ENCODE measurements at places on chromosomes 16 and 17. TPM values are rescaled to one million over a fixed set of nuclear protein-coding genes. Genes with fewer than 3 reads are reported as not detected.

MAF gene
- 27.1 TPM for total RNA-seq

DNA sequence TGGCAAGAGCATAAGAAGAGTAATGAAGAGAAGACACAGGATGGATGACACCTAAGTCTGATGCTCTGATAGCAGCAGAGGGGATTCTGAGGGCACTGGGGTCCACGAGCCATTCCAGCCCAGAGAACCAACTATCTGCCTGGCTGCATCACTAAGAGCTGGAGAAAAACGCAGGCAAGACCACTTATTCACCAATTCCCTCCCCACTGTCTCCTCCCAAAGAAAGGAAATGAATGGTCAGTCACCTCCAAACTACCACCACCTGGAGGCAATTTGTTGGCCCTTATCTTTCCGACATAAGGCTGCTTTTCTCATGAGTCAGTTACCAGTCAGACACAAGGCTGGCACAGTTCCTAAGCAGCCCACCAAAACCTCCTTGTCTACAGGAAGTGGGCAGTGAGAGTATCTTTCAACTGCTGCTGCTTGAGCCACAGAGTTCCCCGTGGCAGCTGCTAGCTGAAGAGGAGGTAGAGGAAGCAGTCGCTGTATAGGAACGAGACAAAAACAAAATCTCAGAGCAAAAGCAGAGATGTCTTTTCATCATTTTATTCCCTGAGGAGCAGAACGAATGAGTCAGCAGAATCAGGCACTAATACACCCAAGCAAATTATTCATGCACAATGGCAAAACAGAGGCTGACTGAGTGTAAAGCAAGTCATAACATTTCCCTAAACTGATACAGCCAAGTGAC lies 111.1 kb downstream of the SMG6 start:
- H3K4me3 ChIP-seq, result no peak overlapping the region
- peak overlapping the region; percentile 50 for H3K27ac ChIP-seq
- no peaks in the 10 kb centered on the region for H3K27me3 ChIP-seq
- H3K4me1 ChIP-seq, result peaks cover 39% of the 10 kb centered on the region

ABCA6 gene
- 0.45 TPM for total RNA-seq

GRCh38 chr17:57665696-57666095 lies 79.4 kb downstream of the CCDC182 start:
- H3K36me3 ChIP-seq, result no peaks in the 10 kb centered on the region
- H3K4me3 ChIP-seq, result no peak overlapping the region
- H3K27me3 ChIP-seq, result no peaks in the 10 kb centered on the region
- H3K4me1 ChIP-seq, result peaks cover 4% of the 10 kb centered on the region

GRCh38 chr16:6898896-6899295 lies 433.7 kb upstream of the RBFOX1 start:
- DNase-seq, result no peak
- no peak overlapping the region for H3K27ac ChIP-seq
- H3K4me3 ChIP-seq, result no peak overlapping the region
- H3K4me1 ChIP-seq, result no peaks in the 10 kb centered on the region

EXOC3L1 gene
- total RNA-seq, result not detected

- H3K36me3 ChIP-seq, result no peaks in the 10 kb centered on the region
- H3K27ac ChIP-seq, result no peak overlapping the region
- no peaks in the 10 kb centered on the region for H3K27me3 ChIP-seq
- DNase-seq, result no peak
Observed at GRCh38 chr16:56234737-56235136, 43.4 kb downstream of the GNAO1 start.

BRICD5 gene
- total RNA-seq, result 5.2 TPM

- H3K36me3 ChIP-seq, result peaks cover 75% of the 10 kb centered on the region
- no peak overlapping the region for H3K4me3 ChIP-seq
- peaks cover 12% of the 10 kb centered on the region for H3K4me1 ChIP-seq
- no peaks in the 10 kb centered on the region for H3K27me3 ChIP-seq
Observed at GRCh38 chr16:4404247-4404966, 12.0 kb downstream of the CORO7 start.

- no peaks in the 10 kb centered on the region for H3K27me3 ChIP-seq
- no peak for DNase-seq
- H3K4me3 ChIP-seq, result no peak overlapping the region
- no peaks in the 10 kb centered on the region for H3K36me3 ChIP-seq
- no peaks in the 10 kb centered on the region for H3K4me1 ChIP-seq
Observed at GRCh38 chr16:24686678-24687077, 42.8 kb upstream of the TNRC6A start.

DNA sequence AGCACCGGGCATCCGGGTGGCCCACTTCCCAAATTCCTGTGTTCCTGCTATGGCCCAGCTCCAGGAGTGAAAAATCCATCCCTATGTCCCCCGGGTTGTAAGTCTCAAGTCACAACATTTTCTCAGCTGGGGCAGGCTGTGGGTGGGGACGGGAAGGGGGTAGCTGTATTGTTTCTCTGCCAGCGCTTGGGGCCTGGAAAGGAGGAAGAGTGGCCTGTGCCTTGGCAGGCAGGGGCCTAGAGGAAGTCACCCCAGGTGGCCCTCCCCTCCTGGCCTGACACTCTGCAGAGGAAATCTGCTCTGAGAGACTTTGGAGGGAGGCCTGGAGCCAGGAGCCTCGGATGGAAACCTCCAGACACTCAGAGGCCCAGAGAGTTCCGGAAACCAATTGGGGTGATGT lies 10.6 kb upstream of the SCN4A start:
- H3K27me3 ChIP-seq, result no peaks in the 10 kb centered on the region
- H3K36me3 ChIP-seq, result no peaks in the 10 kb centered on the region
- peaks cover 29% of the 10 kb centered on the region for H3K4me1 ChIP-seq
- H3K4me3 ChIP-seq, result no peak overlapping the region

KRTAP2-2 gene
- not detected for total RNA-seq

DNA sequence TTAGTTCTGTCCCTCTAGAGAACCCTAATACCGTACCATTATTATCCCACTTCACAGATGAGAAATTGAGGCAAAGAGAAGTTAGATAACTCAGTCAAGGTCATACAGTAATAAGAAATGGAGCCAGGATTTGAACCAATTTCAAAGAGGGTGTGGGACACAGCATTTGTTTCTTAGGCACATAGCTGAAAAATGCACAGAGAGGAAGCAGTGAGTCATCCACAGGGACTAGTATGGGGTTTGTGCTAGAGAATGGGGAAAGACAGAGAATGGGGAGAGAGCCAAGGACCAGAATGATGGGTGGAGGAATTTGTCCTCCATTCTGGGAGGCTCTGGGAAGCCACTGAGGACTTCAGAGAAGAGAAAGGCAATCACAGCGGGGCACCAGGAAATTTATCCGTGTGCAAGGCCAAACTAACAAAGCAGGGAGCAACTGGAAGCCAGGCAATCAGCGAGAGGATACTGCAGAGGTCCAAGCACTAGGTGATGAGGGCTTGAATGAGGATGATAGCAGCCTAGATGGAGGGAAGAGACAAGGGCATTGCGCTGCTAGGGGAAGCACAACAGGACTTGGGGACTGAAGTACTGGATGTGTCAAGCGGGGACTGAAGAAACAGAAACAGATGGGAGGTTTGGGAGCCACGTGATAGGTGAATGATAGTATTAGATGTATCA lies 78.1 kb upstream of the ZFHX3 start:
- H3K4me3 ChIP-seq, result no peak overlapping the region
- peaks cover 18% of the 10 kb centered on the region for H3K4me1 ChIP-seq
- no peaks in the 10 kb centered on the region for H3K36me3 ChIP-seq
- no peaks in the 10 kb centered on the region for H3K27me3 ChIP-seq

DNA sequence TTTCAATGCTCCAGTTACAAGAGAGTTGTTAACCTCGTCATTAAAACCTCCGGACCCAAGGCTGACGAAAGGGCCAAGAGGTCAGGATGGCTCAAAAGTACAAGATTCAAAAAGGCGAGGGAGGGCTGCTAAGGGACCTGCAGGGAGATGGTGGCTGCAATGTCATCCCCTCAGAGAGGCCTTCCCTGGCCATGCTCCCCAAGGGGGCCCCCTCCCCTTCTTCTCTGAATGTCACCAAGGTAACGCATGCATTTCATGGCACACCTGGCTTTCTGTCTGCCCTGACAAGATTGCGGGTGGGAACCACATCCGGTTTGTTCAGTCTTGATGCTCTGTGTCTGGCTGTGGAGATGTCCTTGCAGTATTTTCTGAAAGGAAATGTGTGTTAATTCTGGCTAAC lies 89.9 kb downstream of the C16orf78 start:
- H3K27ac ChIP-seq, result peak overlapping the region; percentile 53
- H3K4me1 ChIP-seq, result peaks cover 24% of the 10 kb centered on the region
- no peak overlapping the region for H3K4me3 ChIP-seq
- DNase-seq, result peak; percentile 25

ITGAX gene
- total RNA-seq, result 224 TPM

HEXD gene
- total RNA-seq, result 57.4 TPM

GRCh38 chr16:6345090-6345489 lies 987.6 kb upstream of the RBFOX1 start:
- H3K4me3 ChIP-seq, result no peak overlapping the region
- H3K27me3 ChIP-seq, result no peaks in the 10 kb centered on the region
- no peak for DNase-seq
- no peaks in the 10 kb centered on the region for H3K36me3 ChIP-seq
- no peak overlapping the region for H3K27ac ChIP-seq
- H3K4me1 ChIP-seq, result no peaks in the 10 kb centered on the region

- H3K36me3 ChIP-seq, result peaks cover 4% of the 10 kb centered on the region
- H3K4me1 ChIP-seq, result peaks cover 11% of the 10 kb centered on the region
- peak; percentile 41 for DNase-seq
- H3K4me3 ChIP-seq, result no peak overlapping the region
- H3K27me3 ChIP-seq, result no peaks in the 10 kb centered on the region
Observed at GRCh38 chr17:67867591-67867990, 42.3 kb downstream of the BPTF start.

IGSF6 gene
- 2.2 TPM for total RNA-seq

GRCh38 chr16:4511441-4512082 lies 27.0 kb downstream of the CDIP1 start:
- H3K36me3 ChIP-seq, result peaks cover 61% of the 10 kb centered on the region
- H3K27ac ChIP-seq, result peak overlapping the region; percentile 55
- H3K4me3 ChIP-seq, result no peak overlapping the region
- DNase-seq, result no peak
- H3K4me1 ChIP-seq, result peaks cover 81% of the 10 kb centered on the region
